Stimulated activated naive CD4-positive, alpha-beta T cell treated with Interleukin-2 at 50 U/mL for 16 hours (primary cell): ENCODE measurements at places on chromosomes 4 and X.

DNA sequence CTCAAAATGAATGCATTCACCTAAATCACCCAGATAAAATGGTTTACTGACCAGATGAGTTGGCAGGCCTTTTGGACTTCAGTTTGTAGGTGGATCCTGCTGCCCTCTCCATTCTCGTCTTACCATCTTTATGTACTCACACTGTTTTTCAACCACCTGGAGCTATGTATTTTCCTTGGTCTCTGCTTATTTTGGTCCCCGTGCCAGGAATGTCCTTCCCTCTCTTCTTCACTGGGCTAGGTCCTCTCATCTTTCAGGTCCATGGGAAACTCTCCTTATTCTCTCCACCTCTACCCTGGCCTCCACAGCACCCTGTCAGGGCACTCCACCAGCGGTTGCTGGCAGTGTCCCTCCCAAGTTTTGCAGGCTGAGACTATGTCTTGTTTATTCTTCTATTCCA is 2.6 kb downstream of the GPRIN3 start:
- DNase-seq: no peak

- DNase-seq: no peak
Observed at GRCh38 chr4:3868211-3869173, 102.3 kb downstream of the ADRA2C start.

- DNase-seq: no peak
Observed at GRCh38 chrX:78822157-78822690, 74.7 kb downstream of the LPAR4 start.

DNA sequence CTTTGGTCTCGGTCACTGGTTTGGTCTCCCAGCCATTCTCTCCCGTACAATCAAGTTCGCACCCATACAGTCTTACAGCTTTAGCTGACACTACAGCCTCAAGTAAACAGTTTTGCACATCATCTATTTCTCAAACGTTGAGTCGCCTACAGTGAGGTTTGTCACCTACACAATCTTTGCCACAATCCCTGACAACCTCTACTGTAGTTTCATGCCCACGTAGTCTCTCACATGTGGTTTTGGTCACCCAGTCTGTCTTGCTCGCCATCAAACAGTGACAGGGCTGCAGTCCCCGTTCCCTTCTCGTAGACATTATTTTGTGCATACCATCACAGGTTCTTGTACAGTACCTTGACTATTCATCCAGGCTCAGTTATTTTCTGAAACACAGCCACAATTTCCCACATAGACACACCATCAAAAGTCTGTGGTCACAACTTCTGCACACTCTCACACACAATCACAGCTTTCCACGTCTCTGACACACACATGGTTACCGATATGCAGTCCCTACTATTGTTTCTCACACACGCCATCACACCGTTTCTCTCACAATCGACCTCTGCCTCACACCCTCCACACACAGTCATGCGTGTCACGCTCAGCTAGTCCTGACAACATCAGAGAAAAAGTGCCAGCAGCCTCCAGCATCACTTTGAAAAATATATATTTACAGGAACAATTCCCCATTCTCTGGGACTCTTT is 5.3 kb upstream of the CFP start:
- no peak for DNase-seq

DNA sequence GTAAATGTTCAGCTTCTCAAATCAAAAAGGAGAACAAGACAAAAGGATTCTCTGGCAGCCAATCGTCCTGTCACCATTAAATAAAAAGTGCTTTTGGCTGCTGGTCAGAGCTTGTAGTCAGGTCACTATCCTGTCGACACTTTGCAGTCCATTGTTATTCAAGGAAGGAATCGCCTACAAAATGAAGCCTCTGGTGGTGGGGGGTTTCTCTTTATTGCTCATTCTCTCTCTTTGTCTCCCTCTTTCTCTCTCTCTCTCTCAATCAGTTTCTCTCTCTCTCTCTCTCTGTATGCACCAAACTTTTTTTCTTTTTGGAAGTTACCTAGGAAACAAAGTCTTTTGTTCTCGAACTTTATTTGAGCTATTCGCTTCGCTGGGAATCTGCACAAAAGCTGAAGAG is 17.6 kb upstream of the SCML1 start:
- DNase-seq: no peak

- no peak for DNase-seq
Observed at GRCh38 chr4:110878413-110878812, 255.5 kb upstream of the PITX2 start.

- DNase-seq: no peak
Observed at GRCh38 chrX:67604979-67605703, 61.3 kb downstream of the AR start.

DNA sequence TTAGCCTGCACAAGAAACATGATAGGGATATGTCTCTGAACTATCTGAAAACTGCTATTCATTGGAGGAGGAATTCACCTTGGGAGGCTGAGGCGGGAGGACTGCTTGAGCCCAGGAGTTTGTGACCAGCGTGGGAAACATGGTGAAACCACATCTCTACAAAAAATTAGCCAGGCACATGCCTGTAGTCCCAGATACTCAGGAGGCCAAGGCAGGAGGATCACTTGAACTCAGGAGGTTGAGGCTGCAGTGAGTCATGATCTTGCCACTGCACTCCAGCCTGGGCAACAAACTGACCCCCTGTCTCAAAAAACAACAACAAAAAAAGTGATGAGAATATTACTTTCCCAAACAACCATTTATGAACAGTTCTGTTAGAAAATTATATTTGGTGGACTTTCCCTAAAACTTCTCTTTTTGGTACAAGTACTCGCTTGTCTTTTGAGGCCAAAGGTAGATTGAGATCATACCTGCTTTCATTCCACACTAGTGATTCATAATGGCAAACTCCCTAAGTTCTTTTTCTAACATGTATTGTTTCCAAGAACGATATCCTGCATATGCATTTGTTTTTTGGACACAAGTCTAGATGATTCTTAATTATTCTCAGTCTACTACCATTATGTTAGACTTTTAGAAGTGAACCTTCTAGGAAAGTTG is 33.4 kb downstream of the METTL14 start:
- DNase-seq: no peak

- DNase-seq: no peak
Observed at GRCh38 chrX:78199851-78200250, 60.4 kb upstream of the TAF9B start.
